ENCODE measurements at places on chromosomes 3 and 15.

DNA sequence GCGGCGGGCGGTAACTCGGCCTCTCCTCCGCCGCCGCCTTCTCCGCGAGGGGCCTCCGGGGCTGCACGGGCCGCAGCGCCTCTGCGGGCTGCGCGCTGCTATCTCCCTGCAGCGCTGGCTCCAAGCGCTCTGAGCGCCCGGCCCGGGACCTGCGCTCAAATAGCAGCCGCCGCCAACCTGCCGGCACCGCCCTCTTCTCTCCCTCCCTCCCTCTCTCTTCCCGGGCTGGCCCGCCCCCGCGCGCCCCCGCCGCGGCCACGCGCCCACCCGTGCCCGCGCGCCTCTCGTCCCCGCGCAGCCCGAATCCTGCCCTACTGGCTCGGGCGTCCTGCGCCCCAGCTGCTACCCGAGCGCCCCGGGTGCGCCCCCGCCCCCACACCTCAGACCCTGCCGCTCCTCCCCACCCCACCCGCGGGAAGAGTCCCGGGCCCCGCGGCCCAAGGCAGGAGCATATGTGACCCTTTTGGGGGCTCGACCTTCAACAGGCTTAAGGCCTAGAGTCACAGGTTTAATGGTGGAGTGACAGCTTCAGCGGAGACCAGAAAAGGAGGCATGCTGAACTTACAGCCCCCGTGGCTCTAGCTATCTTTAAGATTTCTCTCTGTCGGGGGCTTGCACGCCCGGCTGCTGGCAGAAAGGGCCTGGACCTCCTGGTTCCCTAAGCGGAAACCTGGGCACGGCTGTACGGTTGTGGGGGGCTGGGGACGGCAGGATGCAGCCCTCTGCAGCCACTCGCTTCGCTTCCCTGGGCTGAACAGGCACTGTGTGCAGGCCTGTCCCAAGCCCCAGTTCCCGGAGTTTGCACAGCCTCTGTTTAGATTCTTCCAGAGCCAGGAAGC lies at the start of gene CACNA2D2:
Gene CACNA2D2 (minus strand): TSS at position 131 of the 839 bp plus-strand sequence. CDS start 211 bp downstream, outside the sequence.
- peak within 1 kb of the TSS; percentile 48 for H3K4me3 ChIP-seq
- no peaks in the 10 kb centered on the region for H3K36me3 ChIP-seq
- peaks cover 10% of the 10 kb centered on the region for H3K4me1 ChIP-seq
- no peak within 1 kb of the TSS for H3K27ac ChIP-seq
- peaks cover 22% of the 10 kb centered on the region for H3K27me3 ChIP-seq

DNA sequence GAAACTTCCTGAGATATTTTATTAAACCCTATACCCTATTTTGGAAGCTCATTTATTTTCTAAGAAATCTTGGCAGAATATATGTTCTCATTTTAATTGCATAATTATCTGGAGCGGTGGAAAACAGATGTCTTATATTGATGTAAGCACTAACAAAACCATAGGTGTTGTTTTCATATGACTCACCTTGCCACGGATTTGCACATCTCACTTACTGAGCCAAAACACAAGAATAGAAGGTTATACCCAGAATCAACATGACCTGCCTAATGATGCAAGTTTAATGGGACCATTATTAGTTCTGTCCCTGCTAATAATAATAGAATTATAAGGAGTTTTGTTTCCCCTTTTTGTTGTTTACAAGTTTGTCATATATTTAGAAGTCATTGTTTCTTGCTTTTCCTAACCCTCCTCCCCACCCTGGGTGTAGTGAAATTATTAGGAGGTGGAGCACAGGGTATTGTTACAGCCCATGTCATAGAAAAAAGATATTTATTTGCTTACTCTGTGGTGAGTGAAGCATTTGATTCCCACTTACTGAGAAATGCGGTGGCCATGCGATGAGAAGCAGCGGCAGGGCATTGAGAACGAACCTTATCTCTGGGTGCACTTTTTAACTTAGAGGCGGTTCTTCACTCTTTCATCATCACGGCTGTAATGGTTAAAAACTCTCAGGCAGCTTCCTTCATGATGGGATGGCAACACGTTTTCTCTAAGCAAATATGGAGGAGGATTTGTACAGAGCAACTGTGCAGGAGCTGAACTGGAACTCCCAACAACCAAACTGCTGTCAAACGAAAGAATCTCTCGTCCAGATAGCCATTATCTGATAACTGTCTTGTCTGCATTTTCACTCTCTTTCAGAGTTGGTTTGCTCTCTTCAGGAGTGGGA lies 521 bp downstream of the IL5RA start:
- H3K4me1 ChIP-seq = peaks cover 2% of the 10 kb centered on the region
- no peak for DNase-seq
- H3K36me3 ChIP-seq = no peaks in the 10 kb centered on the region
- H3K27me3 ChIP-seq = peaks cover 2% of the 10 kb centered on the region
- H3K27ac ChIP-seq = no peak overlapping the region
- H3K4me3 ChIP-seq = no peak overlapping the region

DNA sequence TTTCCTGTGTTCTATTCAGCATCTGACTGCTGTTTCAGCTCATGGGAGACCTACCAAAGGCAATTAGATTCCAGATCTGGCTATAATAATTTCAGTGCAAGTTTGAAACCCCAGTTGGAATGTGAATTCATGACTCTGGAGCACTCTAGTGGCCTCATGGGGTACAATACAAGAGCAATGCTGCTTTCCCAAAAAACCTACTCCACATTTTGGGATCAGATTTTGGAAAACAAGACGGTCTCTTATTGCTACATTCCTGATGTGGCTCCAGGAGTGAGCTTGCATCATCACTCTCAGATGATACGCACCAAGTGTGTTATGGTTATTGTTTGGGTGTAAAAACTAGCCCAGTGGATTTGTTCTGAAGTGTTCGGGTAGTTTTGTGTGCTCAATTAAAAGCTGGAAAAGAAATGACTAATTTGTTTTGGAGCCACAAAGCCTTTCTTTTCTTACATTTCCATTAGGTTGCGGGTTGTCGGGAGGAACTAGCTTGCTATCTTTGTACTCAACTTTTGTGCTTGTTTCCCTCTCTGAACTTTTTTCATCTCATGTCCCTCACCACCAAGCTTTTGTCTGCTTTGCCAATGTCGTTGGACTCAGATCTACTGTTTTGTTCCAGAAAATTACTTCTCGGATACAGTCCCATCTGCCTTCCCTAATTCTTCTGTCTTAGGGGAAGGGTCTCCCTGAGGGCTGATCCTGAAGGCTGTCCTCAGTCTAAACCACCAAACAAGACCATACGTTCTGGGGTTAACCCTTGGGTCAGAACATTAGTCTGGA lies 272.1 kb downstream of the BBX start:
- H3K36me3 ChIP-seq = peaks cover 16% of the 10 kb centered on the region
- H3K4me3 ChIP-seq = no peak overlapping the region
- H3K4me1 ChIP-seq = peaks cover 6% of the 10 kb centered on the region
- H3K27ac ChIP-seq = no peak overlapping the region
- no peaks in the 10 kb centered on the region for H3K27me3 ChIP-seq

DNA sequence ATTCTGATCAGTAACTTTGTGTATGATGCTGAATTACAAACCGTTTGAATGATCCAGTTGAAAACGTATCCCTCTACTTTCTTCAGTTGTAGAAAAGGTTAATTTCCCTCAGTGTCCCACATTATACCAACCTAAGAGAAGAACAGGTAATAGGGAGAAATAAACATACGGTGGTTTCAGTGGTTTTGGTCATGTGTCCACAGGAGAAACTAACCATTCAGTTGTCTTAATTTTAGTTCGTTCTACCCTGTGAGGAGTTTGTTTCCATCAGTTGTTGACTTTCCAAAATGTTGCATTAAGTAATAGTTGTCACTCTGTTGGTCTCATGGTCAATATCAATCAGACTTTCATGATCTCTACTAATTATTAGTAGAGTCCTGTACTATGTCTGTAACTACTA lies 15.1 kb downstream of the CALML4 start:
- no peak overlapping the region for H3K27ac ChIP-seq
- H3K4me3 ChIP-seq = no peak overlapping the region

DNA sequence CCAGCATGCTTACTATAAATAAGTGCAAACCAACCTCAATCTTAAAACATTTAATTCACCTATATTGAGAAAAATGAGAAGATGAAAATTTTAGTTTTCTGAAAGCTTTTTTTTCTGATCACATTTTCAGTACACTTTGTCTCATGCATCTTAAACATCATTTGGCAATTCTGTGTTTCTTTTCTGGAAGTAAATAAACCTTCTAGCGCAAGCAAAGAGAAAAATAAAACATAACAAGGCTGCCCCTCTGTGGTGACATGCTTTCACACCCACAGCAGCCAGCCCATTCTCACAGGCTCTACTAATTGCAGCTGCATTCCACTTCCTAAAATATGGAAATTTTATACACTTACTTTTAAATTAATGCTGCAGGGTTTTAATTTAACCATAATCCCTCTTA lies 90.1 kb downstream of the NEK10 start:
- no peak for DNase-seq
- no peaks in the 10 kb centered on the region for H3K27me3 ChIP-seq
- H3K36me3 ChIP-seq = no peaks in the 10 kb centered on the region
- H3K27ac ChIP-seq = no peak overlapping the region
- no peaks in the 10 kb centered on the region for H3K4me1 ChIP-seq

DNA sequence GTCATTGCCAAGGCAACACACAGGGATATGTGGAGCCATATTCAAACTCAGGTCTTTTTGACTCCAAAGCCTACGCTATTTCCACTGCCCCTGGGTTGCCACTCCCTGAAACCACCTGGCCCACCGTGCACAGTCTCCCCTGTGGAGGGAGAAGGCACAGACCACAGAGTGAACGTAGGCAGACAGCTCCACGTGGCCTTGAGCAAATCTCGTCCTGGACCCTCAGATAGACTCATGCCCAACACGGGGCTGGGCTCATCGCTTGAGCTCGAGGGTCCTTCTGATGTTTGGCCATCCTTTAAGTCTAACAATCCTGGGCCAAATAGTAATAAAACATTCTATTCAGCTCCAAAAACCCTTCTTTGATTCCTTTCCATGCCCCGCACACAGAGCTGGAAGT lies 72.0 kb downstream of the CPN2 start:
- H3K4me1 ChIP-seq = peaks cover 4% of the 10 kb centered on the region
- H3K36me3 ChIP-seq = no peaks in the 10 kb centered on the region
- no peaks in the 10 kb centered on the region for H3K27me3 ChIP-seq
- no peak overlapping the region for H3K27ac ChIP-seq
- no peak for DNase-seq

DNA sequence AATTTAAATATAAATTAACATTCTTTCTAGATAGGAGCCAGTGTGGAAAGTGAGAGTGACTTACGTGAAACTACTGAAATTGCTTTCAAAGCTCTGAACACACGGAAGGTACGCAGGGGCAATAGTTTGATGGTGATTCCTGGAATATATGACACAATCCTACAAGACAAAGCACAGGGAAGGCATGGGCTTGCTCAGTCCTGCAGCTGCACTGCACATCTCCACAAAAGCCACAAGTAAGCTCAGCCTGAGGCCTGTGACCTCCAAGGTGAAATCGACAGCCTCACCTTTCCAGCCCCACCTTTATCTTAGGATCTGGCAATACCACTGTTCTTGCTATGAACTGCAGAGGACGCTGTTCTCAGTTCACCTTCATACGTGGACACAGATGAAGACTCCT lies 109.3 kb upstream of the SCN10A start:
- DNase-seq = no peak
- no peaks in the 10 kb centered on the region for H3K4me1 ChIP-seq
- H3K4me3 ChIP-seq = no peak overlapping the region
- no peaks in the 10 kb centered on the region for H3K36me3 ChIP-seq

- H3K27ac ChIP-seq = no peak overlapping the region
- H3K4me3 ChIP-seq = no peak overlapping the region
- no peak for DNase-seq
- H3K4me1 ChIP-seq = no peaks in the 10 kb centered on the region
Observed at GRCh38 chr3:160296591-160296990, 71.4 kb downstream of the C3orf80 start.

- H3K36me3 ChIP-seq = peaks cover 7% of the 10 kb centered on the region
- peak overlapping the region; percentile 92 for H3K4me3 ChIP-seq
- H3K27me3 ChIP-seq = no peaks in the 10 kb centered on the region
Observed at GRCh38 chr3:108091498-108092250, 843 bp upstream of the CD47 start.

- H3K27me3 ChIP-seq = peaks cover 3% of the 10 kb centered on the region
- H3K4me3 ChIP-seq = no peak overlapping the region
- H3K4me1 ChIP-seq = no peaks in the 10 kb centered on the region
- no peak for DNase-seq
Observed at GRCh38 chr3:136078421-136079364, 113.2 kb downstream of the PPP2R3A start.

- H3K27me3 ChIP-seq = peaks cover 2% of the 10 kb centered on the region
- no peaks in the 10 kb centered on the region for H3K4me1 ChIP-seq
- H3K36me3 ChIP-seq = no peaks in the 10 kb centered on the region
- H3K4me3 ChIP-seq = no peak overlapping the region
Observed at GRCh38 chr3:99172736-99173657, 271.5 kb upstream of the DCBLD2 start.

- H3K4me1 ChIP-seq = peaks cover 30% of the 10 kb centered on the region
- DNase-seq = peak; percentile 34
- no peaks in the 10 kb centered on the region for H3K27me3 ChIP-seq
- no peaks in the 10 kb centered on the region for H3K36me3 ChIP-seq
Observed at GRCh38 chr3:122273498-122273897, 51.5 kb upstream of the CSTA start.
